H54 (cell line): ENCODE measurements at places on chromosomes 5 and 9.

GRCh38 chr5:137412136-137412535 is 87.0 kb downstream of the SPOCK1 start:
- no peak for DNase-seq

DNA sequence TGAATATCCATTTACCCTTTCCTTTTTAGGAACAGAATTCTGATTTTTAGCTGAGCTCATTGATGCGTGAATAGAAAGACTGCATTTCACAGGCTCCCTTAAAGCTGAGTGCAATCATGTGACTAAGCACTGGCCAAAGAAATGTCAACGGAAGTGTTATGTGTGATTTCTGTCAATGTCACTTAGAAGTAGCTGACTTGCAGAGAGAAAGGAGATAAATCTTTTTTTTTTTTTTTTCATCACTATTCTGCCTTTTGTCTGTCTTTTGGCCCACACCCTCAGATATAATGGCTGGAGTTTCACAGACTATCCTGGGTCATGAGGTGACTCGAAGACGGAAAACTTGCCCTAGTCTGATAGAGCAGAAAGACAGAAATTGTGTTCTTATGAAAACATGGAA is 39.3 kb upstream of the SLC27A6 start:
- no peak for DNase-seq

- DNase-seq: no peak
Measured at GRCh38 chr5:50463726-50464125, 22.6 kb upstream of the EMB start.

- DNase-seq: no peak
Measured at GRCh38 chr9:93525476-93525875, 50.9 kb upstream of the PHF2 start.

DNA sequence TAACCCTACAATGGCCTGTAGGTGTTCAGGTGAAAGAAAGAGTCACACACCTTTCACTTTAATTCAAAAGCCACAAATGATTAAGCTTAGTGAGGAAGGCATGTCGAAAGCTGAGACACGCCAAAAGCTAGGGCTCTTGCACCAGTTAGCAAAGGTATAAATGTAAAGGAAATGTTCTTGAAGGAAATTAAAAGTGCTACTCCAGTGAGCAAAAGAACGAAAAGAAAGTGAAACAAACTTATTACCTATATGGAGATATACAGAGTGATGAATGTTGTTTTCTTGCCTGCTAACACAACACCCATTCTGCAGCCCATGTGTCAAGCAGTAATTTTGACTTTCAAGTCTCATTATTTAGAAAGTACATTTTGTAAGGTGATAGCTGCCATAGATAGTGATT is 254.2 kb upstream of the SLC24A2 start:
- DNase-seq: no peak

DNA sequence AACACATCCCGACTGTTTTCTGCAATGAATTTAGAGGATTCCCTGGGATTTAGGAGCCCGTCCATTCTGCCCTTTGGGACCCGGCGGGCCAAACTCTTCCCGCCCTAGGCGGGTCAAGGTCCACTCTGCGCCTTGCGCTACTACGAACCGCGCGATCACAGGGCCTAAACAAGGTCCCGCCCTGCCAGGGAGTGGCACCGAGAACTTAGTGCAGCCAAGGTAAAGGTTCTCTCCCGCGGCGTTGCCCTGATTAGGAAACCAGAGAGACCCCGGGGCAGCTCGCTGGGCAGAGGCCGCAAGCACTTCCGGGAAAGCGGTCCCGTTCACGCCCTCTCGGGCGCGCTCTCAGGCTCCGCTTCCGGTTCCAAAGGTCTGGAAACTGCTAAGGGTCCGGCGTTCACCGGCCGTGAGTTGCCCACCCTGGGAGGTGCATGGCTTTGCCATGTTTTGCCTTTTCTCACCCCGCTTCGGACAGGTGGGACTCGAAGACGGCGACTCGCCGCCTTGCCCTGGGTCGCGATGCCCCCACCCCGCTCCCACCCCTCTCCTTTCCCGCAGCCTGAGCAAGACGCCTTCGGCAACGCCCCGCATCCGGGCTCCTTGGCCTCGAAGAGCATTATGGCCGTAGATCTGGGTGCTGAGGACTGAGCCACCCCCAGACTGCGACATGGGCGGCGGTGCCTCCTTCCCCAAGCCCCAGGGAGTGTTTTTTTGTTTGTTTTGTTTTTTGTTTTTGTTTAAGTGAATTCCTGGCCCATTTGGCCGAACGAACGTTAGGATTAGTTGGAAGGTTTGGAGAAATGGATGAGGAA is 23.4 kb downstream of the HNRNPK start:
- no peak for DNase-seq
